ENCODE measurements at places on chromosomes 3 and 15.

- no peak for DNase-seq
Observed at GRCh38 chr3:126495786-126496185, 20.1 kb upstream of the ZXDC start.

GRCh38 chr3:140467104-140467577, 210.7 kb upstream of the TRIM42 start:
- no peak for DNase-seq

GRCh38 chr3:71718072-71718471, 7.1 kb downstream of the EIF4E3 start:
- DNase-seq, result no peak

DNA sequence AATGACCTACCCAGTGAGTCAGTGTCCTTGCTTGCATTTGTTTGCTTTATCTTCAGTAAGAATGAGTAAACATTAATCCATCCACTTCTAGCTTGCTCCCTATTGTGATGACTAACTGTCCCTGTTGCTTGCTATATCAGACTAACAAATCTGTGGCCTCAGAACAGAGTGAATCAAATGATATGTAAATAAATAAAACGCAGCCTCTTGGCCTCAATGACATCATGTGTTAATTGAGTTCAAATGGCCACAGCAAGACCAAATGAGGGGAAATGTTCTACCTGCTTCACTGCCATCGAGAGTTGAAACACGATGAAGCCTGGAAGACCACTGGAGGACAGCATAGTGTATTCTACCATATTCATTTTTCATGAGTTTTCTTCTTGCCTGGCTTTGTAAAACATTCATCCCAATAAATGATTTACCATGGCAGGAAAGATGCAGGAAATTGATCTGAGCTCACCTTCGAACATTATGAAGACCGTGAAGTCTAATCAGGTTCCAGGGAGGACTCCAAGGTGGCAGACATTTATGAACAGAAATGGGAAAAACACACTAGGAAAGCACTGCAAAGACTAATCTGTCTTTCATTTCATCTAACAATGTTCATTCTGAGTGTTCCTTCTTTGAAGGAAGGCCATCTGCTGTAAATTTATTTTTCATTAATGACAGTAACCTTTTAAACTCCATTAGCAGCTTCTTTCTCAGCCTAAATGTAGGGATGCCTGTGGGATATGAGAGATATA, 1144.5 kb downstream of the TUSC7 start:
- no peak for DNase-seq

- no peak for DNase-seq
Observed at GRCh38 chr3:37577697-37578096, 284.0 kb upstream of the CTDSPL start.

DNA sequence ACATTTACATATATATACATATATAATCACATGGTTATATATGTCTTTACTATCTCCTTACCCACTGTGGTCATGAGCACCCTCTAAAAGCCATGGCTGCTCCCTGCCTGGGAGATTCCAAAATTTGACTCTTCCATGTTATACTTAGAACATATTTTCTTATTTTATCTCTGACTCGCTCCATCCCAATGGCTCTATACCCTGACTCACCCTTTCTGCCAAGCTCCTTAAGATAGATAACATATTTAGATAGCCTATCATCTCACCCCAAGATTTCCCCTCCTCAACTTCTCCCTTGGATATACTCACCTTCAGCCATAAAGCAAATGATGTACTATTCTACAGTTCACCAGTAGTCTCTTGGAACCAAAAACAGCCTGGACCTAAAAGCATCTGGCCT, 65.1 kb downstream of the CD200R1L start:
- DNase-seq, result no peak

Data from stimulated activated CD8-positive, alpha-beta memory T cell treated with anti-CD3 and anti-CD28 coated beads, Interleukin-7, amount 100 ng/mL, for 1 hour (primary cell).